ENCODE measurements at places on chromosomes 16 and 17.

DNA sequence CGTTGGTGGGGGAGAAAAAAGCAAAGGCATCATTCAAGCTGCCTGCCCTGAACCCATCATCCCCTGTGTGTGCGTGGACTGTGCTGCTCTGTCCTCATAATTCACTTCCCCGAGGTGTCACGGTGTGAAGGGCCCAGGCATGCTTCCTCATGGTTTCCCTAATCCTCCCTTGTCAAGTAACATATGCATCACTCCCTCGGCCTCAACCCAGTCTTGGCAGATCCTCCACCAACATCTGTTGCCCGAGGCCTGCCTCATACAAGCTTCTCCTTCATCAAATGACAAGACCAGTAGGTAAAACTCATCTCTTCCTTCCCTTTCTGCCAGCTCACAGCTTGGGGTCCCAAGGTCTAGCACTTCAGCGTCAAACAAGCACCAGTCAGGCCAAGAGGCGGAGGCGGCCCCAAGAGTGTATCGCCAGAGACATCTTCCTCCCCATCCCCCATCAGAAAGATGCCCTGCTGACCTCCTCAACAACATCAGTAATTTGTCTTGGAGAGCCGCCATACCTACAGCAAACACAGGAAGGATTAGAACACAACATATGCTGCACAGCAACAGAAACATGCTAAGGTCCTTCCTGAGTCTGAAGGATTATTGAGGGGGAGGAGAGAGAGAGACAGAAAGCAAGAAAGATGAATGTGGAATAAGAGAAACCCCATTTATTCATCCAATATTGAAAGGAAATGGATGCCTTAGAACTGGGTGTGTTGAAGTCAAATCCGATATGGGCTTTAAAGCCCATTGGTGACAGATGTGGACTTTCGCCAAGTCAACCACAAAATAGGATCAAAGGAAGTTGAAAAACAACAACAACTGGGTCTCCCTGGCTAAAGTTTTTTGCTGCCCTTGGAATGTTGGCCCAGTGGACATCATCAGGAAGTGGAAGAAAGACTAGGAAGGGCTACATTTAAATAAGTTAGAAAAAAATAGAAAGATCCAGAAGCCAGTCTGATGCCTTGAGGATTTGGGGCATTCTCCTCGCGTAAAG lies 38.4 kb downstream of the SOX9 start:
- DNase-seq, result no peak

GRCh38 chr17:50803676-50804075 lies 31.7 kb upstream of the WFIKKN2 start:
- DNase-seq, result no peak

DNA sequence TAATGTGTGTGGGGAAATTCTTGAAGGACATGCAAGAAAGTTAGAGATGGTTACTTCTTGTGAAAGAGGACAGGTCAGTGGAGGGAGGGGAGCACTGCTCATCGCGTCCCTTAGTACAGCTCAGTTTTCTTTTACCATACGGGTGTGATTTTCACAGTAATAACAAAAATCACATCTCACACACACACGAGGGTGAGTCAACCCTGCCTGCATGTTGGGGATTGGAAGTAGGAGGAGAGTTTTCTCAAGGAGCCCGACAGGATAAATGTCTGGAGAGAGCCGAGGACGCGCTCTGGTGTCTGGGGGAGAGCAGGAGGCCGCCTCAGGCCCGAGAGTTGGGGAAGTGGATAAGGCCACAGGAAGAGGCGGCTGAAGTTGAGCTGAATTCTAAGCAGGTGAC lies 16.4 kb downstream of the PLCD3 start:
- DNase-seq, result no peak

DNA sequence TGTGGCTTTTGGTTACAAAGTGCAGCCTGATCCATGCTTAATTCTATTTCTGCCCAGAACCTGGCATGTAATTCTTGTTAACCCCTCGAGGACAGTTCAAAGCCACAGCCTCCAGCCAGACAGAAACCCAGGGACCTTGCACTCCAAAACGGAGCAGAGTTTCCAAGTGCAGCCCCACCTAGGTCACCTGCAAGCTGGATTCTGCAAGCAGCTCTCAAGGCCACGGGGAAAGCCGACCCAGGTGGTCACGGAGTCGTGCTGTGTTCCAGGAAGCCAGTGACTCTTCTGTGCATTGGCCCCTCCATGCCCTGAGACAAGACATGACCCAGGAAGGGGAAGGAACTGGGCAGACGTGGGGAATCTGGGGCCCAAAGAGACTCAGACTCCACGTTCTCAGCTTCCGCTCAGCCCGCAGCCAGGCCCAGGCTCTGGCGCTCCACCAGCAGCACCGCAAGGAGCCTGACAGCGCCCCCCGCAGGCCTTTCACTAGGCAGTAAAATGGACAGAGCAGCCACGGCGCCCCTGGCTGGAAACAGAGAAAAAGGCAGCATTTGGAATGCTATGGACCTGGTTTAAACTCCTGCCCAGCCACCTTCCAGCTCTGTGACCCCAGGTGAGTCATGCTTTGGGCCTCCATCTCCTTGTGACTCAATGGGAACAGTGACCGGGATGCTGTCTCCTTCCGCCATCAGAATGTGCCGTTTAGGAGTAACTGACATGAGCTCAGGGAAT lies 27.3 kb upstream of the GSG1L start:
- no peak for DNase-seq

GRCh38 chr16:57614536-57614935 lies 13.9 kb upstream of the ADGRG1 start:
- DNase-seq, result no peak

DNA sequence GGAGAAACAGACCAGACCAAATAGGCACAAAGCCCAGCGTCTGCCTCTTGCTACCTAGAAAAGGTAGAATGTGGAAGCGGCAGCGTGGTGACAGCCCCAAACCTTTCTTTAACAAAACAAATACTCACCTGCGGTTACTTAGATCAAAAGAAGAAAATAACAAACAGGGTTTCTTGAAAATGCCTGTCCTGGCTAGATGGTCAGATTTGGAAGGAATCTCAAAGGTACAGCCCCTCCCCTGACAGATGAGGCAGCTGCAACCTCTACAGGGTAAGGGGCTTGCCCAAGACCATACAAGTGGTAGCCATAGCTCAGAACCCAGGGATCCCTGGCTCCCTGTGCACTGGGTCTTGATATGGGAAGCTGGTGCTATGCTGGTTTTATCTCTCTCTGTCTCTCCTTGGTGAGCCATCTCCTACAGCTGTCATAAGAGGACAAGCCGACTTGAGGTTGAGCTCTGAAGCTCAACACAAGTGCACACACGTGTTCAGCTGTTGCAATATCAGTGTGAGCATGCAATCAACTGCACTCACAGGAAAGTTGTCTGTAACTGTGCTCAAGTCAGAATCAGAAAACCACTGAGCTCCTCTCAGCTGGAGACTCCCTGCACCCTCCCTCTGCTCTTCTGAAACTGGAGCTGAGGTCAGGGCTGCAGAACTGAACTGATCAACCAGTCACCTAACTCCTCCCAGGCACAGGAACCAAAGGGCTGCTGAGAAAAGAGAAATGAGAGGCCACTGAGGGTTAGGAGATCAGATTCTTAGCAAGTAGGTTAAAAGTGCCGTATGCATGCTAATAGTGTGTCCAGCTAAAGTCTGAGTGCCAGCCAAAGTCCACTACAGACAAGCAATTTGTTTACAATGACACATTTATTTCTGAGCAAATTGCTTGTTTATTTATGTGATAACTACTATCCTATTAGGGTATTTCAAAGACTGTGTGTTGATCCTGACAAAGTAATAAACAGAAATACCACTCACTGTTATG lies 6.1 kb upstream of the RNF157 start:
- no peak for DNase-seq

GRCh38 chr16:86824751-86825296 lies 246.5 kb downstream of the FOXL1 start:
- DNase-seq, result no peak

GRCh38 chr16:75443298-75443697 lies 10.0 kb upstream of the CFDP1 start:
- no peak for DNase-seq

- no peak for DNase-seq
Observed at GRCh38 chr17:27878776-27879562, 14.2 kb downstream of the LYRM9 start.

DNA sequence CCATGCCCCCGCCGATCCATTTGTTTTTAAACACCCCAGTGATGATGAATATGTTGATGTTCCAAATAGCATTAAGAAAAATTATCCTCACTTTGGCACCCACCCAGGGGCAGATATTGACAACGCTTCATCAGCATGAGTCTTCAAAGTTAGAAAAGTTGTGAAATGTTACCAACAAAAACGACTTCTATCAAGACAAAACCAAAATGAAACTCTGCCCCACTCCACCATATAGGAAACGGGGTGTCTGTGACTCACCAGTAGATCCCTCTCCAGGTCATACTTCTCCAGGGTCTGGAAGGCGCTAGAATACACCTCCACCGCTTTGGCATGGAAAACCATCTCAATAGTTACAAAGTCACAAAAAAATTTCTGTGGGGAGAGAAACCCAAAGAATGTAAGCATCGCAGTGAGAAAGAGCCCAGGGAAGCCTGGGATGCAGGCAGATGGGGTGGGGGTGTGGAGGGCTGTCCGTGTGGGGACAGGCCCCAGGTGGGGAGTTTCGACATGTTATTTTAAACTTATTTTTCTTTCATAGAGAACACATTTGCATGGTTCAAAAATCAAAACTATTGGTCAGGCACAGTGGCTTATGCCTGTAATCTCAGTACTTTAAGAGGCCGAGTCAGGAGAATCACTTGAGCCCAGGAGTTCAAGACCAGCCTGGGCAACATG lies 10.2 kb downstream of the CIBAR2 start:
- DNase-seq, result no peak

DNA sequence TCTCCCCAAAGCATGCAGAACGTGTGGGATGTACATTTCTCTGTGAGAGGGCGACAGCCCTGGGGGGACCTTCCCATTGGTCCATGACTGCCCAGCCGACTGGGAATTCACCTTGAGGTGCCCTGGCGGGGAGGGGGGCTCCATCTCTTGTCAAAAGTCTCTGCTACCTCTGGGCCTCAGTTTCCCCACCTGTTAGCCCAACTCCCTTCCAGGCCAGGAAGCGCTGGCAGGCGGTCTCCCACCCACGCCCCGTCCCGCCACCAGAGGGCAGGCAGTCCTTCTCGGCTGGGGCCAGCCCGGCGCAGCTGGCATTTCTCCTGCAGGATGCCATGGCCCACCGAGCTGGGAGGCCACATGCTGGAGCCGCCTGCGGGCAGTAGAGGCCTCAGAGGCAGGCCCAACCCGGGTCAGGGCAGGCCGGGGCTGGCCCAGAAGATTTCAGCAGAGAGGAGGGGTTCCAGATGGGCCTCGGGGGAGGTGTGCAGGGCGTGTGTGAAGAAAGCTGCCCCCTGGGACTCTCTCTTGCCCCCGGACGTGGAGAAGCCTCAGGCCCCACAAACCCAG lies 16.6 kb downstream of the CD7 start:
- DNase-seq, result no peak

DNA sequence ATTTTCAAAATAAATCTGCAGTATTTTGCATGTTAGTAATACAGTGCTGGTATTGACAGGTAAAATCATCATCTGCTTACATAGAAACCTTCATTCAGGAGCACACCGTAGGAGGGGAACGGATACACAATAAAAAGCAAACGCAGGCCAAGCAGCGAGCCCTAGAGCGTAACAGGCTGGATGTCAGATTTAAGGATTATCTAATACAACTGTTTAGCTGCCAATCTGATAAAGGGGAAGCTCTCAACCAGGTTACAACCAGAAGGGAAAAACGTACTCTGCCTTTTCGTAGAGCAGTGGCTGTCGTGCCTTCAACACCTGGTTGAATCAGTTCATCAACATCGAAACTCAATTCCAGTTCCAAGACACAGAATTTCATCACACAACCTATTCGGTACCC lies 16.4 kb upstream of the CUEDC1 start:
- no peak for DNase-seq

DNA sequence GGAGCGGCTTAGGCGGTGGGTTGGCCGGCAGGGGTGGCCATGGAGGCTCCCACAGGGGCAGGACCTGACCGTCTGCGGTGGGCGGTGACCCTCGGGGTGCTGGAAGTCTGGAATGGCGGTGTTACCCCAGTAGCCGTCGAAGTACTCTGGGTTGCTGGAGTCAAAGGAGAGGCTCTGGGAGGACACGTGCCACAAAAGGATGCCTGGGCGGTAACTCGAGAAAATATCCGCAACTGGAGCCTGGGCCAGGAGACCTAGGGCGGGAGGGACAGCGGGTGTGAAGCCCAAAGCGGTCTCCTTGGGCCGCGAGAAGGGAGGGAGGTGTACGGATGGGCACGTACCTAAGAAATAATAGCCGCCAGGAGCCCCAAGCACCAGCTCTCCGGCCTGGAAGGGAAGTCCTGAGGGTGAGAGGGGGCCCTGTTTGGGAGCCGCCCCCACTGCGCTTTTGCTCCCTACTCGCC lies 4.6 kb downstream of the ITGA2B start:
- no peak for DNase-seq

DNA sequence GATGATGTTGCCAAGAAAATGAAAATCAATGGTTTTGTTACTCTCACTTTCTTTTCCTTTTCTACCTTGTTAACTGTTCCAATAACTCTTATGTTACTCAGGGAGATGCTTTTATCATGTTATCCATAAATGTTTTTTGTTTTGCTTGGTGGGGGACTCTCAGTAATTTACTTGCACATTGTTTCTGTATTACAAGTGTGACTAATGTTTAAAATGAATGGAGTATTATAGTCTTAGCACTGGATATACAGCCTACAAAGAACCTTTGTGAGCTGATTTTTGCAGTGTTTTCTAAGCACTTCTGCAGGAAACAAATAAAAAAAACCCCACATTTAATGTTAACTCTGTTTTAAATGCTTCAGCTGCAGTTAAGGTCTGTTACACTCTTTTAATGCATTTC lies 12.1 kb downstream of the VMP1 start:
- DNase-seq, result no peak

DNA sequence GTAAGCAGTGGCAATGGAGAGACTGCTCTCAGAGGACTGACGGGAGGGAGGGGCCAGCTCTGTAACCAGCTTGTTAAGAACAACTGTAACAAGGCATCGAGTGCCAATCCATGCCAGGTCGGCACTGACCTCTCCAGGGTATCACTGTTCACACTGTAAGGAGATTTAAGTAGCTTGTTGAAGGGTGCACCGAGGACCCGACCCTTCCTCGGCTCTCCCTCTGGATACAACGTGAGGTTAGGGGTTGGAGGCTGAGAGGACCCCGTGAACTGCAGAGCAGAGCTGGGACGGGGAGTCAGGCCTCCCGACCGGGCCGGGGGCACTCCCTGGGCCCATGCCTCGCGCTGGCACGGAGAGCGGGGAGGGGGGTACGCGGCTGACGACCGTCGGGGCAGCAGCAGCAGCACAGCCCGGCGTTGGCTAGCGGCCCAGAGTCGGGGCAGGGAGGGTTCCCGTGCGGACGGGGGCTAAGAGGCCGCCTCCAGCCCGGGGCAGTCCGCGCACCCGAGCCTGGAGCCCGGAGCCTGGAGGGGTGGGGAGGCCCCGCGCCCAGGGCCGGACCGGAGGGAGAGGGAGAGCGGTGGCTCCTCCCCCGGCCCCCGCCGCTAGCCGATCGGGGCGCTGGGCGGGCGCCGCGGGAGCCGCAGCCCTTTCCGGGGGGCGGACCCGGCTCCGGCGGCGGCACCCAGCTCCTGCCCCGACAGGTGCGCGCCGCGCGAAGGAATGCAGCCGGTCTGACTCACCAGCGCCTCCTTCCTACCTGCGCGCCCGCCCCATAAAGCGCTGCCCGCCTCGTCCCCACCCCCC lies at the start of gene ITGB4:
Gene ITGB4 (plus strand): TSS at position 804 of the 807 bp plus-strand sequence. CDS start 3,245 bp downstream, outside the sequence.
- peak; percentile 35 for DNase-seq

- DNase-seq, result peak; percentile 33
Observed at GRCh38 chr17:57356719-57357391, 100.5 kb downstream of the MSI2 start.

- DNase-seq, result no peak
Observed at GRCh38 chr17:69143151-69143550, 1.5 kb upstream of the ABCA6 start.

- DNase-seq, result peak; percentile 13
Observed at GRCh38 chr17:50169121-50169764, 3.4 kb downstream of the SGCA start.
